Myocyte (in vitro differentiated cells): ENCODE measurements at places on chromosomes 2 and 18. TPM values are rescaled to one million over a fixed set of nuclear protein-coding genes. Genes with fewer than 3 reads are reported as not detected.

ITGA6 gene
- 650 and 854 TPM in 2 replicates for total RNA-seq

DYNAP gene
- total RNA-seq = not detected in 2 replicates

LOXHD1 gene
- not detected in 2 replicates for total RNA-seq

GRCh38 chr2:227761740-227762476 lies 16.2 kb downstream of the SCYGR8 start:
- no peak for DNase-seq

DNA sequence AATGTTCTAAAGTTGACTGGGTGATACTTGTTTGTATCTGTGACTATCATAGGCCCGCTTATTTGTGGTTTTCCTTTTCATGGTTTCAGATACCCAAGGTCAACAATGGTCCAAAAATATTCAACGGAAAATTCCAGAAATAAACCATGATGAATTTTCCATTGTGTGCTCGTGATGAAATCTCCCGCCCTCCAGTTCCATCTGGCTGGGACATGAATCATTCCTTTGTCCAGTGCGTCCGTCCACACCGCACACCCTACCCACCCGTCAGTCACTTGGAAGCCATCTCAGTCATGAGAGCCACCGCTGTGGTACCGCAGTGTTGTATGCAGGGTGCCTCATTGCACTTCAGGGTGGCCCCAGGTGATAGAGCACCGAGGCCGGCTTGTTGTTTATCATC lies 268.2 kb upstream of the PXDN start:
- peak; percentile 0 for DNase-seq
